ENCODE measurements at places on chromosomes 2 and 18.

DNA sequence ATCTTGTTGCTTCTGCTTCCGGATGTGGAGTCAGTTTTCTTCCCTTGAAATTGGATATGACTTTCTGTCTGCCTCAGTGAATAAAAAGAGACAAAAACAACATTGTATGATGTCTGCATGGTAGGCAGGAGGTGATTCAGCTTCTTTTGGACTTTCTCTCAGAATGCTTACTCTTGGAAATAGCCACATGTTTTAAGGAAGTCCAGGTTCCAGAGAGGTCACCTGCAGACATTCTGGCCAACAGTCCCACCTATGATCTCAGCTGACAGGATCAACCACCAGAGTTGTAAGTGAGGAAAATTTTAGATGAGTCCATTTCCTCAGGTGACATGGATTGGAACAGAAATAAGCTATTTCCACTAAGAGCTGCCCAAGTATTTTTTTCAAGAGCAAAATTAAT lies 508.7 kb upstream of the FAM98A start:
- DNase-seq = no peak

DNA sequence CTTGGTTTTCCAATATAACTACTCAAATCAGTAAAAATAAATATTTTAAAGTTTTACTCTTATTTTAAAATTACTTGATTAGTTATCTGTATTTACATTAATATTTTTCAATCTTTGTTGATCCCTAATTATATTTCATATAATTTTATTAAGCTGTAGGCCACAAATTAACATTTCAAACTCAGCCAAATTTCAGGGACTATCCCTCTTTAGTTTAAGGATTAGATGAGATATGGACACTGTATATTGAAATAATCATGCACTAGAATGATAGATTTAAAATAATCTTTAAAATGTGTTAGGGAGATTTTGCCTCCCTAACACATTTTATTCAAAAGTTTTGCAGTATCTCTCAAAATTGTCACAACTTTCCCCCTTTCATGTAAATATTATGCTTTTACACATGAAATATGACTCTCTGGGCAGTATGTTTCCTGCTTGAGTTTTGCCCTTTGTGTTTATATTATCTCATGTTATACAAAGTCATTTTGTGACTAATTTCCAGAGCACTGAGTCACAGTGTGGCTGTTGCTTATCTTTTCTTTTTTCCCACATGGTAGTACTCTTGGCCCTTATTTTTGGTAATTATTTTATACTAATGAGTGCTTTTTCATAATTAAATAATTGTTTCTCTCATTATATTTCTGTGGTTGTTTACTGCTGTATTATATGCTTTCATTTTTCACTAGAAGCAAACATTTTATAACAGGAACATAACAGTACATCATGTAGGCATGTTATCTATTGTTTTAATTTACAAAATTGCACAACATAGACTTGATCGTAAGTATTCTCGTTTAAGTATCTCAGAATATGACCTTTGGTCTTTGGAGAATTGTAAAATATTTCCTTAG lies 1.2 kb downstream of the TFPI start:
- DNase-seq = no peak

- no peak for DNase-seq
Observed at GRCh38 chr2:148237911-148238310, 217.0 kb downstream of the MBD5 start.

GRCh38 chr2:179434357-179434756 lies 169.7 kb upstream of the SESTD1 start:
- no peak for DNase-seq

GRCh38 chr2:176155356-176156044 lies 1.6 kb upstream of the HOXD3 start:
- no peak for DNase-seq

DNA sequence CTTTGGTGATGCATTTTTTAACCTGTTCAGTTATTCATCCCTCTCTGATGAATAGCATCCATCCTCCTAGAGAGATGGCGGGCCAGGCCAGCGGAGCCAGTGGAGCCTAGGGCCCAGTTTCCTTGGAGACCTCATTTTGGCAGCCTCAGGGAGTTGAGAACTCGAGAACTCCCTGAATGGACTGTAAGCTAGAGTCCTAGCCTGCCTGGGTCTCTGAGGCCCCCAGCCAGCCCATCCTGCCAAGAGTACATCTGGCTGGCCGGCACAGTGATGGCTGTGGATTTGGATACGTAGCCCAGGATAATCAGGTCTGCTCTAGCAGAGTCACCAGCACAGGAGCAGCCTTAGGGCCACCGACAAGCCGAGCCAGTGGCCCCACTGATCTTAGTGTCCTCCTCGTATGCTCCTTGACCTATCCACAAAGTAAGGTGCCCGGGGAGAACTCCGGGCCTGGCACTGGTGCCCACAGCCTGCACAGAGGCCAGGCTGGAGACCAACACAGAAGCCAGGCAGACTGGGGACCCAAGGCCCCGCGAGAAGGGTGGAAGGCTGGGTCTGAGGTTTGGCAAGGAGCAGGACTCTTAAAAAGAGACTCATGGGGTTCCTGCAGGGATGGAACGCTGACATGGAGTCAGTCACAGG lies 110.5 kb upstream of the MCFD2 start:
- no peak for DNase-seq

DNA sequence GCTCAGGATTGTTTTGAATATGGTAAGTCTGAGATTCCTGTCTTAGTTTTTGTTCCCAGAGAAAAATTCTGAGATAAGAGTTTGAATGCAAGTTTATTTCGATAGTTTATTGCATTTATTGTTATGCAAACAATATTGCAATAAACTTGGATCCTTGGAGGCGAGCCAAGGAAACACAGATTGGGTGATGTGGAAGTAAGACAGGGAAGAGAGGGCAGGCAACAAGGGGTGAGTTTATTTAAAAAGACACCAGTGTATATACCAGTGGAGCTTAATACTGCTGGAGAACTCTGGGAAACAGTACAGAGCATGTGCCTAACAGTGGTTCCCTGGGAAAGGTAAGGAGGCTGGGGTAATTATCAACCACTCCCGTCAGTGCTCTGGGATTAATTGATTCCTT lies 87.5 kb upstream of the NEDD4L start:
- no peak for DNase-seq

DNA sequence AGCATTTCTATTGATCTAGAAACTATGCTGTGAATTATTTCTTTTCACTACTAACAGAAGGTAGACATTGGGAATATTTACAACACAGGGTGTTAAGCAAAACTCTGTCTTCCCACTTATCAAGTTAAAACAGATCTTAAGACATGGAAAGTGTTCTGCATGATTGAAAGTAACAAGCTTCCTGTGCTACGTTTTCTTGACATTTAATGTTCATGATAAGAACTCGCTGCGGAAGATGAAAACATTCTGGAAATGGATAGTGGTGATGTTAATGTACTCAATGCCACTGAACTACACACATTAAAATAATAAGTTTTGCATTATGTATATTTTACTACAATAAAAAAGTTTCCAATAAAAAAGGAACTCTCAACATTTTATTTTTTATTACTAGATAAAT lies 74.4 kb upstream of the SCN7A start:
- no peak for DNase-seq

DNA sequence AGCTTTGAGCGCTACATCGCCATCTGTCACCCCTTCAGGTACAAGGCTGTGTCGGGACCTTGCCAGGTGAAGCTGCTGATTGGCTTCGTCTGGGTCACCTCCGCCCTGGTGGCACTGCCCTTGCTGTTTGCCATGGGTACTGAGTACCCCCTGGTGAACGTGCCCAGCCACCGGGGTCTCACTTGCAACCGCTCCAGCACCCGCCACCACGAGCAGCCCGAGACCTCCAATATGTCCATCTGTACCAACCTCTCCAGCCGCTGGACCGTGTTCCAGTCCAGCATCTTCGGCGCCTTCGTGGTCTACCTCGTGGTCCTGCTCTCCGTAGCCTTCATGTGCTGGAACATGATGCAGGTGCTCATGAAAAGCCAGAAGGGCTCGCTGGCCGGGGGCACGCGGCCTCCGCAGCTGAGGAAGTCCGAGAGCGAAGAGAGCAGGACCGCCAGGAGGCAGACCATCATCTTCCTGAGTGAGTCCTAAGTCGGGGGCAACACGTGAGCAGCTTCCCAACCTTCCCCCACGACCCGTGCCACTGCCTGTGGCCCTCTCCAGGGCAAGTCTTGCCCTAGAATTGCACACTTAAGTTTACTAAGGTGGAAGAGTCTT lies 928 bp downstream of the GPR39 start:
- no peak for DNase-seq

- peak; percentile 97 for DNase-seq
Observed at GRCh38 chr2:240624950-240625621, at the start of gene GPR35. Gene GPR35, plus strand, starts transcription at chr2:240625480. Its CDS starts 4,473 bp downstream, at chr2:240629953.

GRCh38 chr2:2183176-2183575 lies 147.9 kb downstream of the MYT1L start:
- DNase-seq = no peak

DNA sequence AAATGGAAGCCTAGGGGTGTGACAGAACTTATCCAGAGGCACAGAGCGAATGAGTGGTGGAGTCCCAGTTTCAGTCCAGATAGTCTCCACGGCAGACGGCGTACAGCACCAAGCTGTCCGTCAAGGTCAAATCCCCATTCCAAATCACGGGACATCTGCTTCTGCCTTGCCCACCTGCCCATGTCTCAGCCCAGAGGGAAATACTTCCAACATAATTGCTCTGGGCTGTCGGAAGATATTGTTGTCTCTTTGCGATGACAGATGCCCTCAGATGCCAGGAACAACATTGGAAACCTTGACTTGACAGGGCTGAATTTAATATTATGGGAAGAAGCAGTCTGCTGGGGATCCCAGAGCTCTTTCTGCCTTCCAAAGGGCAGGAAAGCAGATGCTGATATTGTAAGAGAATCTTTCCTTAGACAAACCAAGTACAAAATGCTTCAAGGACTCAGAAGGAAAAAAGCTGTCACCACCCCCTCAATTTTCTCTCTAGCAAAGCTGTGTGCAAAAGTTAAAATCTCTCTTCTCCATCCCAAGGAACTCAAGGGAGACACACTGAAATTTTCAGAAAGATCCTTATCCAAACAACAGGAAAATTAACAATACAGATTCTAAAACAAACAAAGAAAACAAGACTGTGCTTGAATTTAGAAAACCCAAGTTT lies 364.0 kb downstream of the LRATD1 start:
- DNase-seq = no peak

- DNase-seq = no peak
Observed at GRCh38 chr2:29075894-29076705, 1.8 kb upstream of the PCARE start.

- no peak for DNase-seq
Observed at GRCh38 chr2:161870401-161870930, 203.5 kb downstream of the DPP4 start.

GRCh38 chr18:46343931-46344372 lies 239.8 kb downstream of the HAUS1 start:
- DNase-seq = peak; percentile 69

GRCh38 chr2:47094511-47095142 lies 60.5 kb downstream of the STPG4 start:
- DNase-seq = no peak

DNA sequence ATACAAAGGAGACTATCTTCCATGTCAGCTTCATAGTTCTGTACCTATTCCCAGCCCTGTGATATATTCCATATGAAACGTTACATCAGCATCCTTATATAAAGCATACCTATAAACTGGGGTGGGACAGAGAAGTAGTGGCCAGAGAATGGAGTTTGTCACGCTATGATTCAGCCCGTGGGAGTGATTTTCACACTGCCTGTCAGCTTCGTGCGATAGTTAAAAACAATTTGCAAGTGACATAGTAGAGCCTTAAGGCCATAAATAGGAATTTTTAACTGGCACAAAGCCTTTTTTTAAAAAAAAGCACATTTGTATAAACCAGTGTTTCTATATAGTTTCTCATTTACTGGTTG lies 30.2 kb downstream of the PKP4 start:
- no peak for DNase-seq

DNA sequence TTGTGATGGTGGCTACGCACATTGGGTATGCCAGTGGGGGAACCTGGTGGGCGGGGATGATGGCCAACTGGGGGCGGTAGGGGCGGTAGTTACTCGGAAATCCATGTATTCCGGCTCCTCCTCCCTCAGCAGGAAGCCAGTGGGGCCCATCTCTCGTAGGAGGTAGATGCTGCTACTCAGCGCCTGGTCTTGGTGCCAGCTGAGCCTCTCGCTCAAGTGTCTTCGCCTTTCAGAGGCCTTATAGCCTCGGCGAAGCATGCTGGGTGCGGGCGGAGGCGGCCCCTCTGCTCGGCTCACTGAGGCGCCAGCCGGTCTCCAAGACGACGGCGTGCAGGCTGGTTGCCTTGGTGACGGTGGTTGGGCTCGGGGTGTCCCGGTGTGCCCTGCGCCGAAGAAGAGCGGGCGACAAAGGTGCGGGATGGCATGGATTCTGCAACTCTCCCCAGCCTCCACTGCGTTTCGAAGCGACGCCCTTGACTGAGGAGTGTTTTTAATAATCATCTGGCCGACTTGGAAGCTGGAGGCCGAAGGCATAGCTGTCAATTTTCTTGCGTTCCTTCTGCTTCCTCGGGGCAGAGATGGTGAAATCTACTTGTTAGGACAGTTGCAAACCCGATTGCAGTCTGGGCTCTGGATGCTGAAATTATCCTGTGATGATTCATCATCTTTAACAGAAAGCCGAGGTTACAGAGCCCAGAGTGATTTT lies at the start of gene ZSWIM2:
ZSWIM2 (minus strand) TSS at position 298 of the 706 bp plus-strand sequence; CDS start at position 258, 40 bp downstream.
- peak; percentile 42 for DNase-seq

DNA sequence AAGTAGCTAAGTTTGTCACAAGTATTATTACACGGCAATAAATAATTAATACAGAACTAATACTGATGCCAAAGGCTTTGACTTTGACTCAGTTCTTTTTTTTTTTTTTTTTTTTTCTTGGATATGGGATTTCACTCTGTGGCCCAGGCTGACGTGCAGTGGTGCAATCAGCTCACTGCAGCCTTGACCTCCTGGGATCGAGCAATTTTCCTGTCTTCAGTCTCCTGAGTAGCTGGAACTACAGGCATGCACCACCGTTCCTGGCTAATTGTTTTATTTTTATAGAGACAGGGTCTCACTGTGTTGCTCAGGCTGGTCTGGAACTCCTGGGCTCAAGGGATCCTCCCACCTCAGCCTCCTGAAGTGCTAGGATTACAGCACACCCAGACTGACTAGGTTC lies 284.5 kb downstream of the SS18 start:
- no peak for DNase-seq

- no peak for DNase-seq
Observed at GRCh38 chr2:106075048-106075447, 119.1 kb downstream of the UXS1 start.

GRCh38 chr2:229081411-229081810 lies 189.7 kb downstream of the PID1 start:
- DNase-seq = no peak

DNA sequence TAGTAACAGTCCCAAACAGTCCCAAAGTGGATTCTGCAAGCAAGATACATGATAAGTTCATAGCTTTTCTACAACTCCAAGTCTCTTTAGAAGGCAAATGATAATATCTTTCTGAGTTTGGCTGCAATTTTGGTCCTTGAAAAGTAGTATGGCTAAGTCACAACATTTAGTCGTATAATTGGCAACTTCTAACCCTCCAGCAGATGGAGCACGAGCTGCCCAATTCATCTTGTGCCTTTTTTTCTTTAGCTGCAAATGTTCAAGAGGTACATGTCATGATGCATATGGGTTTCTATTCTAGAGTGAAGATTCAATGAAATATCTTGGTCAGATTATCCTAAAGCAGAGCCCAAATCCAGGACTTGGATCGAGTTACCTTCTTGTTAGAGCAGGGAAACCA lies 127.0 kb upstream of the KLHL14 start:
- DNase-seq = no peak

GRCh38 chr2:172094294-172095145 lies 8.2 kb downstream of the DLX2 start:
- no peak for DNase-seq

GRCh38 chr18:56086786-56087185 lies 498.8 kb upstream of the TCF4 start:
- DNase-seq = no peak

GRCh38 chr2:47277187-47277586 lies 122.1 kb upstream of the STPG4 start:
- DNase-seq = no peak

- no peak for DNase-seq
Observed at GRCh38 chr18:49869354-49869753, 56.0 kb upstream of the ACAA2 start.

Measured in HL-60 (cell line).